ENCODE measurements at places on chromosomes 5 and 9. TPM values are rescaled to one million over a fixed set of nuclear protein-coding genes. Genes with fewer than 3 reads are reported as not detected.

PCDHB15 gene
- 2.4 TPM for total RNA-seq

CCDC192 gene
- 2.1 TPM for total RNA-seq

MLANA gene
- total RNA-seq: not detected

- no peak for DNase-seq
- H3K27ac ChIP-seq: peak overlapping the region; percentile 91
- peaks cover 32% of the 10 kb centered on the region for H3K4me1 ChIP-seq
- peak overlapping the region; percentile 17 for H3K4me3 ChIP-seq
- no peaks in the 10 kb centered on the region for H3K36me3 ChIP-seq
- no peaks in the 10 kb centered on the region for H3K27me3 ChIP-seq
These were observed 55.6 kb downstream of the PTPDC1 start for GRCh38 chr9:94139672-94140417.

DNA sequence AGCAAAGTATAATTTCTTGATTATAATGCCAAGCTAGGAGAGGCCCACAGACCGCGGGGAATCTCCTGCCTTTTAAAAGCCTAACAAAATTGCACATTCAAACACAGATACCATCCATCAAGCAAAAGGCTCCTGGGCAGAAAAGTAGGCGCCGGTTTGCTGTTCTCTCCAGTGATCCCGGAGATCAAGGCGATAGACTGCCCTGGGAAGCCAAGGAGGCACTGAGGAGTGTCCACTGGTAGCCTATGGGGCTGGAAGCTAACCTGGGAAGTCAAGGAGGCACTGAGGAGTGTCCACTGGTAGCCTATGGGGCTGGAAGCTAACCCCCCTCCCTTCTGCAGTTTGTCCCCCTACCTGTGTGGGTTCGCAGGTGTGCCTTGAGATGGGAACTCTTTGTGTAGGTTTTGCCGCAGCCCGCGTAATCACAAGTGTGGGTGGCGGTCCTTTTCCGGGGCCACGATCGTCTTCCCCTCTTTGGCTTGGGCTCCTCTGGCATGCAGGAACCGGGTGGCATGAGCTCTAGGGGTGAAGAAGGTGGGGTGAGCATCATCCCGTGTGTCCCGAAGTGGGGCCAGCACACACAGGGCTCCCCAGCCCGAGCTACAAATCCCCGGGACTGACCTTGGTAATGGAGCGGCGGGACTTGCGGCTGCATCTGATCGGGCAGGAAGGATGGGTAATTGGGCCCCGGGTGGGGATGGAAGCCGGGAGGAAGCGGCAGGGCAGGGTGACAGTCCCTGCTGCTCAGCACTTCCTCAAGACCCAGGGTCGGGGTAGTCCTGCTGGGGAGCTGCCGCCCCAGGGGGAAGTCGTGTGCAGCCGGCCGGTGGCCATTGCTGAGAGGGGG is 2.7 kb downstream of the KLF4 start:
- no peak for DNase-seq
- peak overlapping the region; percentile 83 for H3K4me3 ChIP-seq
- no peaks in the 10 kb centered on the region for H3K36me3 ChIP-seq
- H3K27ac ChIP-seq: no peak overlapping the region

- H3K4me3 ChIP-seq: no peak overlapping the region
- no peak for DNase-seq
- no peaks in the 10 kb centered on the region for H3K27me3 ChIP-seq
These were observed 38.5 kb upstream of the MPDZ start for GRCh38 chr9:13318027-13318426.

Measured in mesothelial cell of epicardium (in vitro differentiated cells).